Substantia nigra (tissue), 51 donors: ENCODE measurements at places on chromosomes 5 and 9.

DNA sequence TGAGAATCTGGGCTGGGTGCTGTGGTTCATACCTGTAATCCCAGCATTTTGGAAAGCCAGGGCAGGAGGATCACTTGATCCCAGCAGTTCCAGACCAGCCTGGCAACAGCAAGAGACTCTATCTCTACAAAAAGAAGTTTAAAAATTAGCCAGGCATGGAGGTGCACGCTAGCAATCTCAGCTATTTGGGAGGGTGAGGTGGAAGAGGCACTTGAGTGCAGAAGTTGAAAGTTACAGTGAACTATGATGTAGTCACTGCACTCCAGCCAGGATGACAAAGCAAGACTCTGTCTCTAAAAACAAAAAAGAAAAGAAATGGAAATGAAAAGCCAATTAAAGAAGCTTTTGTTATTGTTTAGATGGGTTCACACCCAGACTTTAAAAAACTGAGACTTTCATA, 131.6 kb upstream of the RASA1 start:
- no peak for DNase-seq

DNA sequence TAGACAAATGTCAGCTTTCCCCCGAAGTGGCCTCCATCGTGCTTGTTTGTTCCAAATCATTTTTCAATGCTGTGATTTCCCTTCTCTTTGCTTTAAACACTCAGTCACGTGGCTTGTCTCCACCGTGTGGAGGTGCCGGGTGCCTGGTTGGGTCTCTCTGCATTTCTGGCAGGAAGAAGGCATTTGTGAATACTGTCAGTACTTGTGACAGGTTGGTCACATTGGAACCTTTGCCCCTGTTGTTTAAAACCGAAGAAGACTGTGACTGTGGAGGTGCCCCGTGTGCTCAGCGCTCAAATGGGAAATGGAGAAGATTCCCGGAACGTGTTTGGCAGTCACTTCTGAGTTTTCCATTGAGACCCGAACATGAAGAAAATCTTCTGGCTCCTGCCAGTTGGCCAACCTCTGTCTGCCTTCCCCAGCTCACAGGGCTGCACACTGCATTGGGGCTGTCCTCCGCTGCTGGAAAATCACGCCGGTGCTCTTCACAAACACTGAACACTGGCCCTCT, 74.6 kb downstream of the LMNB1 start:
- no peak for DNase-seq

DNA sequence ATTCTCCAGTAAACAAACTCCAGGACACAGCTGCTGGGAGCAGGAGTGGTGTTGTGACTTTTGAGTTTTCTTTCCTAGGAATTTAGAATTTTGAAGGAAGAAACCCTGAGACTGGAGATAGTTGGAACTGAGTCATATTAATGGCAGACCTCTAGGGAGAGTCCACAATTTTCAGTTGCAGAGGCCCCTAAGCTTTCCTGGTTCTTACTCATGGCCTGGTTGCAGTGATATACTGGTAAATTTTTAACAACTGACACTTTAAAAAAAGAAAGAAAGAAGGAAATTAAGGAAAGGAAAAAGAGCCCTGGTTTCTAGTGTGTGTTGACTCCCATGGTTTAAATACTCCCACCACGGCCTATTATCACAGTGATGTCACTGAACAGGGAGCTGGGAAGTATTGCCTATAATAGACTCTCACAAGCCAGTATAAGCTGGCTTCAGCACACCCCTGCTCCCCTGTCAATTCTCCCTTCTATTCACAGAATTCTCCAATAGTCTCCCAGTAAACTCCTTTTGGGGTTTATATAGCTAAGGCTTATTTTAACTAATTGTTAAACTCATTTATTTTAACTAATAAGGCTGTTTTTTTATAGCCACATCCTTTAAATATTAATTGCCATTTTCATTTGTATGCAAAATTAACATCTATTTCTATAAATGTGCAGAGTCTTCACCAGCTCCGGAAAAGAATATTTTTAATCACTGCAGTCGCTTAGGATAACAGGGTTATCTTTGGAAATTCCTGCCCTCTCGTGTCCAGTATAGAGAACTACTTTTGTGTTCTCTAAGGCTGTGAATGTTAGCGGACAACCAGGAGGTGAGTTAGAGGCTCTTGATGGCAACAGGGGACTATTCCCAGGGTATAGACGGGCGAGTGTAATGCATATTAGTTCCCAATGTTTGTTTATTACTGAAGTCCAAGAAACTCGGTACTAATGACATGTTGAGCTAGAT, 59.7 kb downstream of the GGTA1 start:
- DNase-seq: no peak

- no peak for DNase-seq
Measured at GRCh38 chr5:56302027-56302426, 68.9 kb upstream of the ANKRD55 start.

- DNase-seq: no peak
Measured at GRCh38 chr9:125493384-125493783, 213.6 kb downstream of the MAPKAP1 start.

DNA sequence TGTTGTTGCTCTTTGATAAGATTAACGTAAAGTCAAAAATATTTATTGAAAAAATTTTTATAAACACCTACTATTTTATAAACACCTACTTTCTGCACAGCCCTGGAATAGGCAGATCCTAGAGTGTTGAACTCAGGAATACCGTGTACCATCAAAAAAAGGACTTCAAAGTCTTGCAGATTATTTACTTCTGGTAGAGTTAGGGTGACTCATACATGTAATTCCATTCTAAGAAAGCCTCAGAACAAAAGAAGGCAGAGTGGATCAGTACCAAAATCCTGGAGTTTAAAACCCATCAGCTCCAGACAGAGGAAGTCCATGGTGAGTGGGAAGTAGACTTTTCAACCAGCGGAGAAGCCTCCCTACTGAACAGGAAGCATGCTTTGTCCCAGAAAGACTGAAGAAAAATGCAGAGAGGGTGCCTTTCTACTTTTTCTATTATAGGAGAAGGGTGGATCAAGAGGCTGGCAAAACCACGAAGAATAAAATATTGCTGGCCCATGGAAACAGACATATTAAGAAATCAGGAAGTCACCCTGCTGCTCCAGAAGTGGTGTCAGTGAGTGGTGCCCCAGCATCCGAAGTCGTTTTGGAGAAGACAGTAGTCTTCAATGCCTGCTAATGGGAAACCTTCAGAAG, 45.1 kb upstream of the DAB2 start:
- DNase-seq: no peak

DNA sequence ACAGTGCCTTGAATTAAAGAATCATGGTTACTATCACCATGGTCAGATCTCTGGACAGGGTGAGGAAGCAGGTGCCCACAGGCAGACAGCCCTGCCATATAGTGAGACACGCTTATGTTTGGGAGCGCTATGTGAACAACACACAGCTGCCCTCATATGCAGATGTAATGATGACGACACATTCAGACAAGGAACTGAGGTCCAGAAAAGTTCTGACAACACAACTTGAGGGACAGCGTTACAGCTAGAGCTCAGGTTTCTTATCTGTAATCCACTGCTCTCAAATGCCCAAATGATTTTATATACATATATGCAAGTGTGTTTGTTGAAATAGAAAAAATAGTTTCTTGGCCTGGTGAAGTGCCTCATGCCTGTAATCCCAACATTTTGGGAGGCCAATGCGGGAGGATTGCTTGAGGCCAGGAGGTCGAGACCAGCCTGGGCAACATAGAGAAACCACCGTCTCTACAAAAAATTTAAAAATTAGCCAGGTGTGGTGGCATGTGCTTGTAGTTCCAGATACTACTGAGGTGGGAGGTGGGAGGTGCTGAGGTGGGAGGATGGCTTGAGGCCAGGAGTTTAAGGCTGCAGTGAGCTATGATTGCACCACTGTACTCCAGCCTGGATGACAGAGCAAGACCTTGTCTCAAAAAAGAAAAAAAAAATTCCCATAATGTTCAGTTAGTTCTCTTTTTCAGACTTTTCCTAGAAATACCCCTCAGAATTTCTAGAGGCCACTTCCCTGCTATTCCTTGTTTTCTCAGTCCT, 423.2 kb downstream of the RAB3C start:
- no peak for DNase-seq

DNA sequence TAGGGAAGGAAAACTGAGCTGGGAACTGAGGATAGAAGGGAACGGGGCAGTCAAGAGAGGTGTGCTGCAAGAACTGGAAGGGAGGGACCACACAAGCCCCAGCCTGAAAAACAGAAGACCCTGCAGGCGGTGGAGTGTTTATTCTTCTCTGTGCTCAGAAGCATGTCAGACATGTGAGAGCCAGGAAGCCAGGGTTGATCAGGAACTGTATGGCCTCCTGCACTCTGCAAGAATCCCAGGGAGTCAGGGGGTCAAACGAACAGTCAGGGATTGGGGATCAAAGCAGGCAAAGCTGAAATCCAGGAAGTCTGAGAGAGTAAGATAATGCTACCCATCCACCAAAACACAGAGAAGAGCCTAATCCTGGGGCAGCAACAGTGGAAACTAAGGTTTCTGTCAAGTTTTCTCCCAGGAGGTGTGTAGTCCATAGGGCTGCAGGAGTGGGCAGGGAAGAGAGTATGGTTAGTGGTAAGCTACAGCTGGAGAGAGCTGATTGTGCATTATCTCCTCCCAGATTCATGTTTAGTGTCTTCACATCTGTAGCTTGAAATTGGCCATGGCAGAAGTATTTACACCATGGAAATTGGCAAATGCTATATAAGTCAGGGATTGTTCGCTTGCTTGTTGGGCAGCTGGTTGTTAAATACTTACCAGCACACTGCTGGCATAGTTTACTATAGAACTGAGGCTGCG, 115.4 kb upstream of the SLC44A1 start:
- DNase-seq: no peak

DNA sequence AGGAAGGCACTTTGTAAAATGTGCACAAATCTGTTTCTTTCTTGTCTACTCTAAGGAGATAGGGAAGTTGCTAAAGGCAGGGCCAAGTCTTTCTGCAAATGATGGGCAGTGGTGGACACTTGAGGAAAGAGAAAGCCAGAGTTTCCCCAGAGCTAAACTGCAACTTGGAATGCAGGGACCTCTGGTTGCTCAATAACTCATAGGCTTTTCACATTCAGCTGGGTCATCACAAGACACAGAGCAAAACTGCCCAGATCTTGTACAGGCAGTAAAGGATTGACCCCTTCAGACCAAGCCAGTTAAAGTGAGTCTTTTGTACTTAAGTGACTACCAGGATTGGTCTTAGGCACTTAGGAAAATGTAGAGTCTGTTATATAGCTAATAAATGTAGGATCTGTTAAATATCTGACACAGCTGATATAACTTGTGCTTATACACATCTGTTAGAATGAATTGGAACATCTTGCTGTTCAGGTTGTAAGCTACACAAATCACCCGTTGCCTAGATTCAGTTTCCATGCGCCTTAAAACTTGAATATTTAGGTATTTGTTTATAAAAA, 13.5 kb upstream of the AGXT2 start:
- DNase-seq: no peak

GRCh38 chr9:80448996-80449395, 877.2 kb downstream of the TLE4 start:
- DNase-seq: no peak

DNA sequence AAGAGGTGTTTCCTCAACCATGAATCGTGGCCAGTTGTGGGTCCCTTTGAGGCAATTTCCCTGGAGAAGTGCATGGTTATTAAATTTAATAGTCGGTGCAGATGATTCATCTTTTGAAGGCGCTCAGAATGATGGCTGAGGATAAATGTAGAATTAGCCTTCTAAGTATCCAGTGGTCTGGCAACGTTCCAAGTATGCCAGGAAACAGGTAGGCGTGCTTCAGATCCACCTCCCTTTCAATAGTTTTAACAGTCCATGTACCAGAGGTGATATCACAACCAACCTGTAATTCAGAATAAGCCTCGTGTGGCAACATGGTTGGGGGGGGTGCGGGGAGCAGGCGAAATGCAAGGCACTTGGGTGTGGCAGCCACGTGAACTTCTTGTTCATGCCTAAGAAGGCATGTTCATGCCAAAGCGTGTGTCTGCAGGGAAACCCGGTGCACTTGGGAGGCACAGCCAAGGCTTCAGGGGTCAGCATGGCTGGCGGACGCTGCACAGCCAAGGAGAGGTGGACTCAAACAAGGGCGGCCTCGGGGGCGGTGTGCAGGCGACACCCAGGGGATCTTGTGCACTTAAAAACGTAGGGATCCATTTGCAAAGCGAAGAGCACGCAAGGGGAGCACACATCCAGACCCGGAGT, 5.2 kb upstream of the NKD2 start:
- no peak for DNase-seq

DNA sequence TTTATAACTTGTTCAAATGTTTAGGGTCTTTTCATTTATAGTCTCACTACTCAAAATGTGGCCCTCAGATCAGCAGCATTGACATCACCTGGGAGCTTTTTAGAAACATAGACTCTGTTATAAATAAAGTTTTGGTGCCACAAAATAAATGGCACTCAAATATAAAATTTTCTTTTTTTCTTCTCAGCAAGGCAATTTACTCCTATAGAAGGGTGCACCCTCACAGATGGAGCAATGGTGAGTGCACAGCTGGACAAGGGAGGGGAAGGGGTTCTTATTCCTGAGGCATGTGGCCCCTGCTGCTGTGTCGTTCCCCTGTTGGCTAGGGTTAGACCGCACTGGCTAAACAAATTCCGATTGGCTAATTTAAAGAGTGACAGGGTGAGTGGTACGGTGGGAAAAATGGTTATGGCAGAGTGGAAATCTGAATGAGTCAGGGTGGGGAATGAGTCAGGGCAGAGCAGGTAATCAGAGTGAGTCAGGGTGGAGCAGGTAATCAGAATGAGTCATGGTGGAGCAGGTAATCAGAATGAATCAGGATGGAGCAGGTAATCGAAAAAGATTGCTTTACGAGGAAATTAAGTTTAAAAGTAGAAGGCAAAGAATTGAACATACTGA, 31.8 kb upstream of the C7 start:
- DNase-seq: no peak
